ENCODE measurements at places on chromosomes 5 and 9. TPM values are rescaled to one million over a fixed set of nuclear protein-coding genes. Genes with fewer than 3 reads are reported as not detected.
A peak's percentile ranks its signal among the peaks of the same experiment; 100 is the strongest.

The FOXE1 gene
- 1.2 TPM for total RNA-seq

GRCh38 chr9:86577420-86578333 lies 223.5 kb upstream of the TUT7 start:
- no peak for DNase-seq

GRCh38 chr5:116626945-116627679 lies 52.5 kb upstream of the SEMA6A start:
- DNase-seq, result no peak

- no peak for DNase-seq
Measured at GRCh38 chr5:2012885-2013284, 130.2 kb upstream of the IRX4 start.

The ORM1 gene
- total RNA-seq, result not detected

GRCh38 chr9:98790134-98790841 lies 6.1 kb downstream of the ANKS6 start:
- no peak for DNase-seq

The RFX3 gene
- total RNA-seq, result 11.3 TPM

GRCh38 chr5:38413696-38414095 lies 142.8 kb downstream of the LIFR start:
- DNase-seq, result no peak

DNA sequence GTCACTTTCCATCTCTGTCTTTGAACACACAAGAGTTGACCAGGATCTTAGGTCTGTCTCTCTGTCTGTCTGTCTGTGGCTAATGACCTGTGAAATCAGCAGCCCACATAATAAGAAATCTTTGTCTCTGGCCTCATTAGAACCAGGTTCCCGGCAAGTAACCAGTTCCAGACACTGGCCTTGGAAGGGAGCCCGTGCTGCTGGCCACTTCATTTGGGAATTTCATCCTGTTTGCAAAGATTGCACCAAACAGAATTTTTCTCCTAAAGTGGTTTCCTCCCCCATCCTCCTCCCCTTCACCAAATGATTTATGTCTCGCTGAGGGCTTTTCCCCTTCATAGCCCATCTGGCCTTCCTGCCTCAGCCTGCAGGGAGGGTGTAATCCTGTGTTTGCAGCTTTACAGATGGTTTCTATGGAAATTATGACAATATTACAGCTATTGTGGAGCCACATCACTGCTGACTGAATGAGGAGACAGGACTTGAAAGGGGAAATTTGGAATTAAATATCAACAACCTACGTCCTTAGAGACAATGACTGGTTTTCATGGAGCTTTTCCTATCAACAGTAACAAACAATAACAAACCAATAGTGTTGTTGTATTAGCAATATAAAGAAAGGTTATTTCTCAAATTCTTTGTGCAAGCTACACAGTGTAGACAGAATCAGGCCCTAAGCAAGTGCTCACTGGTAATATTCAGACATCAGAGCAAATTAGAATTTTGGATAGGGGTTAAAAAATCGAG lies 25.7 kb downstream of the DPYSL3 start:
- peak; percentile 92 for DNase-seq
